ENCODE measurements at places on chromosomes 1 and 21.
A peak's percentile ranks its signal among the peaks of the same experiment; 100 is the strongest.

GRCh38 chr1:4170548-4171340, 270.7 kb upstream of the C1orf174 start:
- DNase-seq: no peak

GRCh38 chr1:205354259-205355074, 2.3 kb downstream of the KLHDC8A start:
- DNase-seq: peak; percentile 57

DNA sequence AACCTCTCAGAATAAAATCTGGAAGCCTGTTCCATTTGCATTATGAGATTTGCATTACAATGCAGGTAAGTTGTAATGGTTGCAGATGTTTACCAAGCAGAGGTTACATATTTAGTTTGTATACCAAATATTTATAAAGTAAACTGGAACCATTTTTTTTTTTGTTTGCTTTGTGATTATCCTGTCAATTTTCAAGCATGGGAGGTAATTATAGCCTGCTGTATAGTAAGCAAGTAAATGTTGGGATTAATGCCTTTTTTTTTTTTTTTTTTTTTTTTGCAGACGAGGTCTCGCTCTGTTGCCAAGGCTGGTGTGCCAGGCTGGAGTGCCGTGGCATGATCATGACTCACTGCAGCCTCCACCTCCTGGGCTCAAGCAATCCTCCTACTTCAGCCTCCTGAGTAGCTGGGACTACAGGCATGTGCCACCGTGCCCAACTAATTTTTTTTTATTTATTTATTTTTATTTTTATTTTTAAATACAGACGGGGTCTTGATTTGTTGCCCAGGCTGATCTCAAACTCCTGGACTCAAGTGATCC, 21.0 kb downstream of the NFYC start:
- DNase-seq: no peak

DNA sequence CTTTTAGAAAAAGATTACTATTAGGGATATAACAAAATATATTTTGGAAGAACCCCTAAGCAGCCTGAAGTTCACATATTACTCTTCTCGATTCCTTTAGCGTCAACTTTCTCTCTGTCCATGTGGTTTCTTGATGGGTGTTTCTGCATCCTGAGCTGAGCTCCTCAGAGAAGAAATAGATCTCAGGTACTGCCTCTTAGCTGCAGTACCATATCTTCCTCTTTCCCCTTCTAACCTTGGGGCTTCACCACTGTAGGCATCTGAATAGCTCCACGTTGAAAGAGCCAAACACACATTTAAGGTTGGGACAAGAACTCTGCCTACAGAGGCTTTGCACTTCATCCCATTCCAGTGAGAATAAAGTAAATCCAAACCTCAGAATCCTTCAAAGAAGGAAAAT, 59.2 kb downstream of the SAMSN1 start:
- no peak for DNase-seq

DNA sequence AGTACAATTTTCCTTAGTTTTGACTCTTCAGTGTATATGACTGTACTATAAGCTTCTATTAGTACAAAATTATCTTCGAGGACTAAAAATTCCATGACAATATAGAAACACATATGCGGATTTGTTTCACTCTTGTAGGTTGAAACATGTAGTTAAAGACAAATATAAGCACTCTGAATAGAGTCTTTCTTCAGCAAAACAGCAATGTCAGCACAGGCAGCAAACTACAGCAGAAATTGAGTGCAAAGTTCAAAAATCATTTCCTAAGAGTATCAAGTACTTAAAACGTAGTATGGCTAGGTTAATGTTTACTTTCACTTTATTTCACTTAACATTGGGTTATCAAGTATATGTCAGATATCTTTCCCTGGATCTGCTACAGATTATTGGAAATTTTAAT, 106.7 kb downstream of the FAF1 start:
- no peak for DNase-seq

GRCh38 chr1:77412820-77413530, 131.2 kb downstream of the AK5 start:
- no peak for DNase-seq

- no peak for DNase-seq
Measured at GRCh38 chr1:179808503-179808902, 65.4 kb downstream of the FAM163A start.

DNA sequence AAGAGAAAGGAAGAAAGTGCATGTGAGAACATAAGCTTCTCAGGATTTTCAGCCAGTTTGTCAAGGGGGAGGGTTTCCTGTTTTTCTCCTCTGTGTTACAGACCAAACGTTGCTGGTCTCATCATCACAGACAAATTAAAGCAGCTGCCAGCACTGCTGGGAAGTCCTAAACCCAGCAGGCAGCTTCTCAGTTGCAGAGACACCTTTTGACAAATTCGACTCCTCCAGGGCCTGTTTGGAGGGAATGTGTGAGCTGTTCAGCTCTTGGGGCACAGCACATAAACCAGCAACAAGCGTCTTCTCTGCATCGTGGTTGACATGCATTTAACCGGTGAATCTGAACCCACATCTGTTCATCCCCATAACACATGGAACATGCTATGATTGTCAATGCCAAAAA, 454.6 kb upstream of the RUNX1 start:
- DNase-seq: no peak

GRCh38 chr1:174938281-174939007, 61.3 kb upstream of the CACYBP start:
- DNase-seq: no peak

DNA sequence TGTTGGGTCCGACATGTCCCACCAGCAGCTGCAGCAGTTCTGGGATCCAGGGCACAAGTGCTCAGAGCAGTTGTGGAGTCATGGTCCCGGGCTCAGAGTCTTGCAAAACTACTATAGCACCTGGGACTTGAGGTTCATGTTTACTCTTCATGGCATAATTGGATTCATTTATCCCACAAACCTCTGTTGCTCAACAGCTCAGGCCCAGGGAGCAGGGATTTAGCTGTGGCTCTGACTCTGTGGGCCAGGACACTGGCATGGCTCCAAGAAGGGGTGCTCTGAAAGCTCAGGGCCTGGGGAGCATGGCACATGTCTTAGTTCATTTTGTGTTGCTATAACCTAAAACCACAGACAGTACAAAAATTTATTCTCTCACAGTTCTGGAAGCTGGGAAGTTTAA, 626.7 kb upstream of the ADGRL2 start:
- DNase-seq: peak; percentile 22

GRCh38 chr1:94481473-94481933, 60.1 kb downstream of the F3 start:
- DNase-seq: peak; percentile 58

DNA sequence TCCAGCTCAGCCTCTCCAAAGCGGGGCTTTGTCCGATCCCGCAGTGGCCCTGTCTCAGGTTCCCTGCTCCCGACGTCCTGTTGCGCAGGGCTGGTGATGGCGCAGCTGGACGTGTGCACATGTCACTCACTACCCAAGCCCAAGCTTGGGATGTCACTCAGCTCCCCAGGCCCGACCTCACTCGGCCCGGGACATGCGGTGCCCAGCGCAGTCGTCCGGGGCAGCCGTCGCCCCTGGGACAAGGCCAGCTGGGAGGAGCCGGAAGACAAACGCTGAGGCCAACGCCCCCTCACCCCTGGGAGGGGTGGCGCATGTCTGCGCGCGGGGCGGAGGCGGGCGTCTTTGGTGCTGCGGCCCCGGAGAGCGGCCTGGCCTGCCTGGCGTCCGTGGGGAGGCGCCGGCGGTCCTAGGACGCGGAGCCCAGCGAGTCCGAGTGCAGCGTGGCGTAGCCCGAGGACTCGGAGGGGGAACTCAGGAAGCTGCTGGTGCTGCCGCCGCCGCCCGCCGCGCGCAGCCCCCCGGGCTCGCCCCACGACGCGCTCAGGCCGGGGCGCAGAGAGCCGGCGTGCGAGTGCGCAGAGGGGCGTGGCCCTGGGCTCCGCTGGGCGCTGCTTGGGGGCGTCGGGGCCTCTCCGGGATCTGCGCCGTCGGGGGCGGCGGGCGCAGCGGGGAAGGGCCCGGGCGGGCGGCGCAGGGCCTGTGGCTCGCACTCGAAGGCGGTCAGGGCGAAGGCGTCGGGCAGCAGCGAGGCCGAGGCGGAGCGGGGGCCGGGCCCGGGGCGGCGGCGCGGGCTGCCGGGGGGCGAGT, 5.2 kb downstream of the HES3 start:
- DNase-seq: no peak

- DNase-seq: peak; percentile 28
Measured at GRCh38 chr1:8987881-8988617, 38.2 kb downstream of the SLC2A7 start.

GRCh38 chr1:223087291-223088255, 55.5 kb downstream of the TLR5 start:
- DNase-seq: no peak

- DNase-seq: no peak
Measured at GRCh38 chr1:46525253-46525983, 26.0 kb downstream of the KNCN start.

- peak; percentile 64 for DNase-seq
Measured at GRCh38 chr1:207698822-207699483, 52.9 kb upstream of the CD46 start.

DNA sequence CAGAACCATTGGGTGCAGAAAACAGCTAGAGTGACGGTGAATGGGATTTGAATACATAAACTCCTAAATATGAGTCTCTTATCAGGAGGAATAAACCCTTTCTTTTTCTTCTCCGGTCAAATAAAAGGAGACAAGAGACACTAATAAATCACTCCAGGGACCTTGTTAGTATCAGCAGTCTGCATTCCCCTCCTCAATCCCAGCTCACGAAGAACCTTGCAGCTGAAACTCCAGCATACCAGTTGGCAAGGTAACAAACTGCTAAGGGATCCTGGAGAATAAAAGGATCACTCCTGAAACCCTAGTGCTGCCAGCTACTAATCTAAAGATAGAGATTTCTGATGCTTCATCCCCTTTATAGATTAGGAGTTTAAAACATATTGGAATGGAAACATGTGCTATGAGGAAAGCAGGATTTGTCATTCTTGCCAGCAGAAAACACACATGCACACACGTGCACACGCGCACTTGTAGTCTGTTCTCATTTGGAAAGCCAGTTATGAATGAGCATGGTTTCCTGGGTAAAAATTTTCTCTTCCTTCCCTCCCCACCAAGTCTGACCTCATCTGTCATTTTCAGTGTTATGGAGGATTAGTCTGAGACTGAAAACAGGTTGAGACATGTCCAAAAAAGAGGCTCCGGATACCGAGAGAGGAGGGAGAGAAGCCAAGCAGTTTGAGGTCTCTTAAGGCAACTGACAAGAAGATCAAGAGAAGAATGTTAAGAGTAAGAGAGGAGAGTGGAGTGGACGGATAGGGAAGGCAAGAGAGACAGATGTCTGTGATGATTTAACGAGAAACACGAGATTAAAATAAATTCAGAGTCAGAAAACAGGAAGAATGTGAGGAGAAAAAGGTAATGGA, 10.9 kb downstream of the IER5 start:
- peak; percentile 73 for DNase-seq

GRCh38 chr1:234616644-234617043, 6.7 kb upstream of the IRF2BP2 start:
- no peak for DNase-seq

DNA sequence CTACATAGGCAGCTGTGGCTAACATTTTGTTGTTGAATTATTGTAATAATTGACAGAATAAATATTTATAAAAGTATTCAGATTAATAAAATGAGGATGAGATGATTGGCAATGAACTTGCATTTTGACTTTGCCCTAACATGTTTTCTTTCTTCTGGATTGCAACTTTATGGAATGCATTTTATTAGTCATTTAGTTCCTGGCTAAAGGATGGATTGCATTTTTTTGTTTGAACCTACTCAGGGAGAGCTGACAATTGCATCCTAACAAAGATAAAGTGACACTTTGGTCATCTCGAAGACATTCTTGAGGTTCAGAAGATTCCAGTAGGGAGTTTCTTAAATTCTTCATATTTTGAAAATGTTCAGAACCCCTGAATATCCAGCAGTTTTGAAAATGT, 37.5 kb downstream of the PGM1 start:
- no peak for DNase-seq

- peak; percentile 82 for DNase-seq
Measured at GRCh38 chr1:225817611-225818061, 7.7 kb downstream of the EPHX1 start.

GRCh38 chr21:26499495-26499894, 73.6 kb downstream of the CYYR1 start:
- no peak for DNase-seq

DNA sequence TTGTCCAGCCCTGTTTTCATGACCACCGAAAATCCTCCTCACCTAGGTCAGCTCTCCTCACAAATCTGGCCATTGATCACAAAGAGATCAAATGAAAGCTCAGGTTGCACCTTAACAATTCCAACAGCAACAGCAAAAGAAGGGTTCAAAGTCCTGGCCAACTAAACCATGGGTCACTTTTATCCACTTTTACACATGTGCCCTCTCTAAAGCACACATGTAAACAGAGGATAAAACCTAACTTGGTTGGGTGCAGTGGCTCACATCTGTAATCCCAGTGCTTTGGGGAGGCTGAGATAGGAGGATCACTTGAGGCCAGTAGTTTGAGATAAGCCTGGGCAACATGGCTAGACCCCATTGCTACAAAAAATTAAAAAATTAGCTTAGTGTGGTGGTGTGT, 3.9 kb upstream of the RBM15 start:
- no peak for DNase-seq

- DNase-seq: peak; percentile 88
Measured at GRCh38 chr1:235741294-235741693, 91.7 kb upstream of the GNG4 start.

- no peak for DNase-seq
Measured at GRCh38 chr1:100065969-100066227, 66.8 kb downstream of the SASS6 start.

DNA sequence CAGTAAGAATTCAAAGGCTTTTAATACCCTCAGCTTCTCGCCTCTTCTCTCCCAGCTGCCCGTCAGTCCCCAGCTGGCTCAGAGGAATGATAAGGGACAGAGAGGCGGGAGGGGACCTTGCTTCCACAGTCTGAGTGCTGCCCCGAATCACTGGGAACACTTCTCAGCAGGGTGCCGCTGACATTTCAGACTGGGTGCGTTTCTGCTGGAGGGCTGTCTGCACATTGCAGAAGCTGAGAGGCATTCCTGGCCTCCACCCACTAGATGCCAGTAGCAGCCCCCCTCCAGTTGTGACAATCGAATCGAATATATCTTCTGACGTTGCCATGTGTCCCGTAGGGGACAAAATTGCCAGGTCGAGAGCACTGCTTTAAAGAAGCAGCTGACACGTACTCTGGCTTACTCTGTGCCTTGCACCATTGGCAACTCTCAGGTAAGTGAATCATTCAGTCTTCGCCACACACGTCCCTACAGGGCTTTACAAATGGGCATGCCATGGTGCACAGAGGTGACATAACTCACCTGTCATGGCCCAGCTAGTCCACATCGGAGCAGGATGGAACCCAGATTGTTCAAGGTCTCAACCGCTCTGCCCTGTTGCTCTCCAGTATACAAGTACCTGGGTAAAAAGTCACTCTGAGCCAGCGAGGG, 23.9 kb downstream of the CTNNBIP1 start:
- no peak for DNase-seq

- peak; percentile 81 for DNase-seq
Measured at GRCh38 chr1:84077476-84078107, 66.5 kb upstream of the PRKACB start.

All from HCEC 1CT (cell line).